ENCODE measurements at places on chromosomes 7 and 10. TPM values are rescaled to one million over a fixed set of nuclear protein-coding genes. Genes with fewer than 3 reads are reported as not detected.

DNA sequence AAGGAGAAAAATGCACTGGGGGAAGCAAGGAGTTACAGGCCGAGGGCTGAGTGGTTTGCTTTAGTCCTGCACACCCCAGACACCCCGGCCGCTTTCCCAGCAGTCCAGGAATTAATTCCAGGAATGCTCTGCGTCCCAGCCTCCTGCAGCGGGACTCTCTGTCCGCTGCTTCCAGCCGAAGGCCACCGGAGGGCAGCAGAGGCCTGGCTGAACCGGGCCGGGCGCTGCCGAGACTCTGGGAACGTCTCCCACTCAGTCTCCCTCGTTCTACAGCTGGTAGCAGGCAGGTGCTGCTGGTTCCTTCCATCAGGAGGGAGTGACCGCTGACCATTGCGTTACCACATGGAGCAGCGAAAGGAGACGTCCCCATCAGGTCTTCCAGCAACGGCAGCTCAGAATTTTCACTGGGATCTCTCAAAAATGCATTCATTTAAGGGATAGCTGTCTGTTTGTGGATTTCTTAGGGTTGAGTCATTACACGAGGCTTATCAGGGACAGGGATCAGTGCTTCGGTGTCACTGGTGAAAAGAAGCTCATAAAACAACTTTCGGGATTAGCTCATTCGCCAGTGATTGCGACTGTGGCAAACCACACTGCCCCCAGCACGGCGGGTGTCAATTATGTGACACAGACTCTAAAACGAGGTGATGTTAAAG, 24.9 kb upstream of the PITRM1 start:
- no peak overlapping the region for H3K4me3 ChIP-seq

GRCh38 chr7:115822801-115823200, 207.8 kb downstream of the TFEC start:
- no peak for DNase-seq
- H3K4me3 ChIP-seq, result no peak overlapping the region
- H3K27ac ChIP-seq, result no peak overlapping the region
- peaks cover 12% of the 10 kb centered on the region for H3K4me1 ChIP-seq
- no peaks in the 10 kb centered on the region for H3K27me3 ChIP-seq

DNA sequence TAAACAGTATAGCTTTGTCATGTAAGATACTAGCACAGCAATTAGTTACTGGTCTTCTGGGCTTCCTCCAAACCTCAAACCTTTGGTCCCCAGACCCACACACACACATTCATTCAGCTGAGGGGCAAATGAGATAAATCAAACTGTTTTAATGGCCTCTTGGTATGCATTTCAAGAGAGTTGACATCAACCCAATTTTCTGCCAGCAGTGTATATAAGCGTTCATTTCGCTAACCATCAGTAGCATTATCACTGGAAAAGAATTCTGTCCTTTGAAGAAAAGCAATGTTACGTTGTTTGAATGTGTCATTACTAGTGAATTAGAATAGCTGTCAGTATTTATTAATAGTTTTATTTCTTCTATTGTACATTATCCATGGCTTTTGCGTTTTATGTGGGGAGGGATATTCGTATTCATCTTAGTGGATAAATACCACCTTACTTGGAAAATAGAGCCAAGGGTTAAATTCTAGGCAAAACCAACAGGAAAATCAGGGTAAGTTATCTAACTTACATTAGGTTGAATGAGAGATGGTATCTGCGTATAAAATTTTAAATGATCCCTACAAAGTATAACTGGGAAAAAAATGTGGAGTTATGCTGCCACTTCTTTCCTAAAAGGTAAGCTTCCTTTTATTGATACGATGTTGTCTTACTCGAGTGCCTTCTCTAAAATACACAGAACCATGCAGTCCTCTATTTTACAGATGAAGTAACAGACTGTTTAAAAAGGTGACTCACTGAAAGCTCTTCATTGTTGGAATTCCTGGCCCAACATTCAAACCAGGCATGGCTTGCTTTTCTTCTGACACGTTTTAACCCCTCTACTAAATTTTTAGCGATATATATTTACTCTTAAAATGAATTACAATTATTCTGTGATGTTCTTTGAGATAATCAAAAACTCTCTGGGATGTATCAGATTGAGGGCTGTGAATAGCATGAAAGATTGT, 2.0 kb upstream of the ZMYND11 start:
- H3K36me3 ChIP-seq, result no peaks in the 10 kb centered on the region
- H3K27ac ChIP-seq, result no peak overlapping the region

FOXI2 gene
- total RNA-seq, result 1.1 TPM

DNA sequence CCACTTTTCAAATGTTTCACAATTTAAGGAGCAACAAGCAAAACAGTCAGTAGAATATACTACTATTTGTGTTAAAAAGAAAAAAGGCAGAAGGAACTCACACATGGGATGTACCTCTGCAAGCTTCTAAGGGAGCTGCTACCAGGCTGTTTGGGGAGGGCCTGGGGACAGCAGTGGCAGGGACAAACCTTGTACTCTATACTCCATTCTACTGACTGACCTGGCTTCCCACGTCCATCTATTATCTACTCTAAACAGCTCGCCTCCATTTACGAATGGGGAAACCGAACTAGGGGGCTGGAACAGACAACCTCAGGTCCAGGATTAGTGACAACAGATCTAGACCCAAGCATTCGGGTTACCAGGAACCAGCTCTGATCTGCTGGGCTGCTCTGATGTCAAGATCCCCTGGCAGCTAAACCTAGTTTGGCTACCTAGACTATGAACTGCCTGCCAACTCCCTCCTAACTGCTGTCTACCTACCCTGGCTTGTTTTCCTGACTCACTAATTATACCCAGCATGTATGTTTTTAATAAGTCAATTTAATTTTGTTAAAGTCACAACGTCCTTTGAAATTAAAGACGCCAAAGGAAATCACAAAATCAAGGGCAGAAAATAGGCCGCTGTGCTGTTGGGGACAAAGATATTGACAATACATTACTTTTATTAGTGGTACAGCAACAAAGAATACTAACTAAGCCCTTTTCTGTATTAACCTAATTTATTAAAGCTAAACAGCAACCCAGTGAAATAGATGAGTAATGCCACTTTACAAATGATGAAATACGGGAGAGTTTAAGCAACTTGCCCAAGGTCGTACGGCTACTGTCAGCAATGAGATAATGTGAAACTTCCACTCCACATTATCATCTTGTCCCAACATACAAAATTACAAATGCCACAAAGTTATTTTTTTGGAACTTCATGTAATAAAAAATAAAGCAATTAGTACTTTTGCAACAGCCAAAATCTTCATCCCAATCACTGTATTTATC, 5.3 kb downstream of the PSAP start:
- no peak overlapping the region for H3K27ac ChIP-seq
- no peak overlapping the region for H3K4me3 ChIP-seq
- no peaks in the 10 kb centered on the region for H3K36me3 ChIP-seq
- peaks cover 36% of the 10 kb centered on the region for H3K4me1 ChIP-seq

PNLIPRP1 gene
- total RNA-seq, result not detected

- no peaks in the 10 kb centered on the region for H3K36me3 ChIP-seq
- H3K4me1 ChIP-seq, result peaks cover 6% of the 10 kb centered on the region
- no peak overlapping the region for H3K4me3 ChIP-seq
- H3K27ac ChIP-seq, result 0 out of 2 replicates have a peak overlapping the region, but pooled peaks have one; percentile 9
- H3K27me3 ChIP-seq, result no peaks in the 10 kb centered on the region
Observed at GRCh38 chr7:55481155-55481554, 91.1 kb downstream of the VOPP1 start.

- no peaks in the 10 kb centered on the region for H3K36me3 ChIP-seq
- no peak overlapping the region for H3K4me3 ChIP-seq
- DNase-seq, result no peak
- H3K27me3 ChIP-seq, result peaks cover 63% of the 10 kb centered on the region
Observed at GRCh38 chr10:101052285-101052684, 9.5 kb upstream of the KAZALD1 start.

SLC13A1 gene
- total RNA-seq, result not detected

PPP1R17 gene
- total RNA-seq, result 0.52 TPM

All from GM23338 (cell line).